ENCODE measurements at places on chromosomes 1 and 21.

- DNase-seq = no peak
Measured at GRCh38 chr1:215557992-215558626, 9.0 kb upstream of the KCTD3 start.

DNA sequence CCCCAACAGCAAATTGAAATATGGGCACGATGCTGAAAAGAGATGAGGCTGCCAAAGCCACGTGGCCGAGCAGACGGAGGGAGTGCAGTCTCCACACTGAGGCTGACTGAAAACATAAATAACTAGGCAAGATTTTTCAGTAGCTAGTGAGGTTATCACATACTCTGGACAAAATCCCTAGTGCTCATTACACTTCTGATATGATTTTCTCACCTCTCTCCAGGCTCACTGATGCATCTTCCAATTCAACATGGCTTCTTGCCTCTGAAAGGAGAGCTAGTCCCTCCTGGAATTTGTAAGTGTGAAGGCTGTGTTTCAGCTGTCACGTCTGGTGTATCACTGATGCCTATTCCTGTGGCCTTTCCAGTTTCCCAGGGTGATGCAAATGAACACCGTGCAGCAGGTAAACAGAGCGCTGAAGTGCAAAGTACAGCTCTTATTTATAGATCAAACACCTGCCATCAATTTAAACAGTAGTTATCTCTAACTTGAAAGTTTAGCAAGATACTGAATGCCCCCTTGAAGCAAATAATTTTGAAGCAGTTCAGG lies 656.1 kb downstream of the KIF26B start:
- no peak for DNase-seq

DNA sequence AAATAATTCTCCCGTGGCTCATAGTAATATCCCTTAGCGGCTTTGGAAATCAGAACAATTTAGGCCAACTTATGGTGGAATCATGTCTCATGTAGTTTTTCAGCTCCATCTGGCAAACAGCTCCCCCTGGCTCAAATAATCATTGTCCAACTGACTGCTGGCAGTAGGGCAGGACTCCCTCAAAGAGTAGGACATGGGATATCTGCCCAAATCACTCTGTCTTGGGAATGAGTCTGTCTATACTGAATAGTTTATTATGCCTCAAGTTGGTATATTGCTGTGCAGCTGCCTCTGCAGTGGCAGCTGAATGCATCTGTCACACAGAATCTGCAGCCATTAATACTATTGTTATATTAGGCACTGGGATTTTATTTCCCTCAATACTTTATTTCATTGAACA lies 255.7 kb downstream of the COL11A1 start:
- DNase-seq = no peak

DNA sequence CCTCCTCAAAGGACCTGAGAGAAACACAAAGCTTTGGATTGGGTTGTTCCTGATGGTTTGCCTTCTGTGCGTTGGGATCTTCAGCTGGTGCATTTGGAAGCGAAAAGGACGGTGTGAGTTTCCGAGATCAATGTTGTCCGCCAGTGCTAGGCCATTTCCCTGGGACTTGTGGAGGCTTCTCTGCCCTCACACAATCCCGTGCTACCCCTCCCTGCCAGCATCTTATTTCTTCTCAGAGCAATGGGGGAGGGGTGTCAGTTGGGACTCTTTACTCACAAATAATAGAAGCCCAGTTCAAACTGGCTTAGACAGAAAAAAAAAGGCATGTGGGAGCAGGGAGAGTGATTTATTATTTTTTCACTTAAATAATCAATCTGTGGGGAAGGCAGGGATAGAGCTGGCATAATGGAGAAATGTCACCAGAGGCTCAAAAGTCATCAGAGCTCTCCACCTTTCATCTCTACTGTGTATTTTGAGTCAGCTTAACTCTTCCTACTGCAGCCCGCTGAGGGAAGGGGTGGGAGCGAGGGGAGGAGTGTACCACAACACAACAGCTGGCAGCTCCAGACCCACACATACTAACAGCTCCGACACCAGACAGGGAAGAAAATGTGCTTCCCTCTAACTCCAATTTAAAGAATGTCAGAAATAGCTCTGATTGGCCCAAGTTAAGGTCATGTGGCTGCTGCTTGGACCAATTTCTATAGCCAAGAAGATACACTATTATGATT lies 22.4 kb downstream of the LY9 start:
- DNase-seq = no peak

DNA sequence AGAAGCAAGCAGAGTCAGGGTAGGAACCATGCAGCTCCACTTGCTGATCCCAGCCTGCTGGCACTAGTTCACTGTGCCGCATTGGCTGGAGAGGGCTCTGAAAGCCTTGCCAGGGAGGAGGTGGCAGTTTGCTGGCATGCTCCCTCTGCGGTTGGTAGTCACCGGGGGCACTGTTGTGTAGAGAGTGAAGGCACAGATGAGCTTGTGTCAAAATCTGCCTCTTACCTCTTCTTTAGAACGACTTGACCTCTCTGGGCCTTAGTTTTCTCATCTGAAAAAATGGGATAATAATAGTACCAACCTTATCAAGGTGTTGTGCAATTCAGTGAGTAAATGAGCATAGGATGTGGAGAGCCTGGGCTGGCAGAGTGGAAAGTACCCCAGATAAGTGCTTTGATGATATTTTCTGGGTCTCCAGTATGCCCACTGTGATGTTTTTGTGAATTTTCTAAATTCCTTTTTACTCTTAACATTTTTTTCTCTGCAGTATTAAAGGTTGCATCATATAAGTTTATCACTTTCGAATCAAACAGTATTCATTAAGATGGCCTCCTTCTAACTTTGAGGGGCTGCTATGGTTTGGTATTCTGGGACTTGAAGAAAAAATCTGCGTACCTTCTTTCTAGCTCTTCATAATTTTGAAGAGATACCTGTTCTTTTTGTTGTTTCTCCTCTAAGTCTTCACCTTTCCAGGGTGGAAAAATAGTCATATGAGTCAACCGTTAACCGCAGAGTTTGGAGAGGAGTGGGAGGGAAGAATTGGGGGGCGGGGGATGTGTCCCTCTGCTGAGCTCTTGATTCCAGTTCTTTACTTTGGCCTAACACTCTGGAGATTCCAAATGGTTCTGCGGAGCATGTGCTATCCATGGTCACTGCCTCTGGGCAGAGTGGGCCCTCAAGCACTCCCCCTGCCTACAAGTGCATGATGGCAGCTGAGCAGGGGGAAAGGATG lies 26.8 kb downstream of the SZRD1 start:
- no peak for DNase-seq

- no peak for DNase-seq
Measured at GRCh38 chr1:192906334-192906733, 97.5 kb downstream of the RGS2 start.

- no peak for DNase-seq
Measured at GRCh38 chr1:32048440-32048839, 24.3 kb upstream of the TMEM39B start.

- DNase-seq = no peak
Measured at GRCh38 chr1:57294177-57294576, 129.7 kb downstream of the DAB1 start.

DNA sequence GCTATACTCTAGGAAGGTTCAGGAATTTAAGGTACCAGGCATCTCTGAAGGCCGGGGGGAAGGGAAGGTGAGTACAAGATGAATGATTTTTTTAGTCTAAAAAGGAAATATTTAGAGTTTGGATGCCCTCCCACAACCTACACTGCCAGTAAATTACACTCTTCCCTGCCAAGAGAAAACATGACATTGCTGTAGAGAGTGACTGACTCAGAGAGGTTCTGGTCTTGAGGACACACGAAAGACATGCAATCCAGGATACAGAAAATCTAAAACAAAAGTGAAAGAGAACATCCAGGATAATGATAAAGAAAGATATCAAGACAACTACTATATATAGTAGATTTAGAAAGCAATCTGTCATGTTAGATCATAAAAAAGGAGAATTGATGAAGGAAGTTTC lies 200.5 kb downstream of the TYW3 start:
- no peak for DNase-seq

DNA sequence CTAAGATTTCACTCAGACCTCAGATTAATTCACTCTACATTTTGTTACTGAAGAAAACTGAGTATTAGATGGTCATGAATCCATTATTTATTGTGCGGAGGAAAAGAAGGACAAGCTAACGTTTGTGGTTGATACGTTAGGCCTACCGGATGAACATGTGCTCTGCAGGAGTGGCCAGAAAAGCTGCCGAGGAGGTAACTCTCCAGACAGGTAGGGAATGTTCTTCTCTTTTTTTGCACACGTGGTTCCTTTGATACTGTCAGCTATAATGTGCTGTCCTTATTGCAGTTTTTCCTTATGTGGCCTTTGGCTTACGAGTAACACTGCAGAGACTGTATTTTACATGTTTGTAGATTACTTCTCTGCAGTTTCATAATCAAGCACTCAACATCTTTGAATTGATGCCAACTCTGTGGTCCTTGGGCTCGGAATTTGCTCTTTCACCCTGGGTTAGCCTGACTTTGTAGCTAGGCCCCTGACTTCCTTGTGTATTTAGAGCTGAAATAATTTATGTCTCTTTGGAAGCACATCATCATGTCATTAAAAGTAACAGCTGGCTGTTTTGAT lies 13.6 kb downstream of the MTR start:
- DNase-seq = no peak

GRCh38 chr21:45060675-45061311 lies 13.6 kb upstream of the ADARB1 start:
- no peak for DNase-seq

DNA sequence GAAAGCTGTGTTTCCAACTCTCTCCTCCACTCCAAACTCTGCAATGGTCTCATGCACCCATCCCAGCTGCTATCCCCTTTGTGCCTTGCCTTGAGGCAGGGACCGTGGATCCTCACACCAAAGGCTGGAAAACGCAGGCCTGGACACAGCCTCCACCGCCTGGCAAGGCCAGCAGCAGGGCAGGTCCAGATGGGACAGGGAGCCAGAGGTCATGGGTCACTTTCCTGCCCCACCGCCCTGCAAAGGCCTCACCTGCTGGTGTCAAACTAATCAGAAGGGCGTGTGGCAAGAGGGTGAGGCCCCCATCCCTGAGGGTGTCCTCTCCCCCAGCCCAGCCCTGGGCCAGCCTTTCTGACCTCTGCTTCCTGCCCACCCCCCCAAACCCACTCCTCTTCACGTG lies 106.3 kb downstream of the PAX7 start:
- DNase-seq = no peak

- no peak for DNase-seq
Measured at GRCh38 chr1:228684607-228685006, 50.7 kb upstream of the RHOU start.

GRCh38 chr1:212949771-212950170 lies 570 bp upstream of the VASH2 start:
- DNase-seq = no peak

- DNase-seq = no peak
Measured at GRCh38 chr1:61223140-61223539, 140.8 kb downstream of the NFIA start.

DNA sequence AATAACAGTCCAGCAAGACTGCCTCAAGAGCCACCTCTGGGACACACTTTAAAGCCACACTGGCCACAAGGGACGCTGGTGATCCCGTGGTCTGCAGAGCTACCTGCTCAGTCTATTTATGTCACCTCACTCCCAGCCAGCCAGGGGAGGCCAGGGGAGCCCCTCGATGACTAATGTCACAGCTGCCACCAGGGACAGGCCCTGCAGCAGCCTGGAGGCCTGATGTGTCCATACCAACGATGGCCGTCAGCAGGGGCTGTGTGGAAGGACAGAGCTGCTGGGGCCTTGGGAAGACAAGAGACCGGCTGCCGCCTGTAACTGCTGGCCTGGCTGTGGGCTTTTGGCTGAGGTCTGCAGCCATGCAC lies 71.0 kb downstream of the SIK1 start:
- DNase-seq = no peak

- no peak for DNase-seq
Measured at GRCh38 chr1:29506678-29507225, 270.4 kb downstream of the PTPRU start.

GRCh38 chr1:206497774-206498173 lies 9.6 kb upstream of the RASSF5 start:
- no peak for DNase-seq

DNA sequence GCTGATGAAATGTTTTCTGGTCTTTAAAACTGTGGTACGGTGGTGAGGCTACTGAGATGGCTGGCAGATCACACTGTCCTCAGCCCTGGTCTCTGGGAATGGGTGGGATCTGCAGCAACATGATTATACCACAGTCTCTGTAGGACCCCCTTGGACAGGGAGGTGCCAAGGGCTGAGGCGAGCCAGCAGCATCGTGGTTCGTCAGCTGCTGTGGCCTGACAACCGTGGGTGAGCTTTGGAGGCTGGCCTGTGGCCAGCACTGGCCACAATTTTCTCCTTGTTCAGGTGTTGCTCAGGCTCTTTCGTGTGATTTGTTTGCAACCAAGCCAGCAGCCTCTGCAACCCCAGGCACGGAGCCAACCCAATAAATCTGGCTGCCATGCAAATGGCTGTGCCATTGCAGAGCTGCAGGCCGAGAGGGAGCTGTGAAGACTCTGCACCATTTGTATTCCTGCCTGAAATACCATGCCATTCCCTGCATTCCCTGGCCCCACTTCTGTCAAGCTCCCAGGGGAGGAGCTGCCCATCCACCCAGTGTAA lies 70.9 kb downstream of the PCP4 start:
- DNase-seq = no peak

DNA sequence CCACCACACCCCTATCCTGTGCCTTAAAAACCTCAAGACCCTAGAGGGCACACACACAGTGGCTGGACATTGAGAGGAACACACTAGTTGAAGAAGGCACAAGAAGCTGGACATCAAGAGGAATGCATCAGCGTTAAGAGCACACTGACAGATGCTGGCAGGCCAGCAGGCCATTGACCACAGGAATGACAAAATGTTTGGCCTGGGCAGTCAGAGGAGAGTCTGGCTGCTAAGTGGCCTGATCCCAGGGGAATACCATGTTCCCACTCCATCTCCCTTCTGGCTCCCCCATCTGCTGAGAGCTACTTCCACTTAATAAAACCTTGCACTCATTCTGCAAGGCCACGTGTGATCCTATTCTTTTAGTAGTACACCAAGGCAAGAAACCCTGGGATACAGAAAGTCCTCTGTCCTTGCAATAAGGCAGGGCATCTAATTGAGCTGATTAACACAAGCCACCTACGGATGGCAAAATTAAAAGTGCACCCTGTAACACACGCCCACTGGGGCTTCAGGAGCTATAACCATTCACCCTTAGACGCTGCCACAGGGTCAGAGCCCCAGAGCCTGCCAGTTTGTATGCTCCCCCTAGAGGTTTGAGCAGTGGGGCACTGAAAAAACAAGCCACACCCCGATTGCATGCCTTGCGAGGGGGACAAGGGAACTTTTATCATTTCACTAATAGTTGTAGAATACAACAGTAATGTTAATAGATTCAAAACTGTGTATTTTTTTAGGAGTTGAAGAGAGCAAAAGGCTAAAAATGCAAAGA lies 1216.1 kb upstream of the NCAM2 start:
- DNase-seq = no peak

DNA sequence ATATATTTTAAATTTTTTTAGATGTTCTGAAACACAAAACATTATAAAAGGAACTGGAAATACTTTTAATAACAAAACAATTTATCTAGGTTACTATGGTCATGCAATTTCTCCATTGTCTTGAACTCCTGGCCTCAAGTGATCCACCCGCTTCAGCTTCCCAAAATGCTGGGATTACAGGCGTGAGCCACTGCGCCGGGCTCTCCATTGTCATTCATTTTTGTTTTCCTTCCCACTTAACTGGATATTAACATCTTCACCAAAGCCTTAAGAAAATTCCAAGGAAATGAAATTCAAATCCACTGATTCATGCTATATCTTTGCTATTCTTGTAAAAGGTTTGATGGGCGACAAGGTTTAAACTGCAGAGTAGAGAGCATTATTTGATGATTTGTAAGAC lies 279.5 kb upstream of the PKN2 start:
- DNase-seq = no peak

- no peak for DNase-seq
Measured at GRCh38 chr1:83961571-83962295, 37.2 kb downstream of the TTLL7 start.

GRCh38 chr1:165886983-165887382 lies 59.6 kb downstream of the UCK2 start:
- DNase-seq = no peak
